ENCODE measurements at places on chromosomes 11 and 22.

DNA sequence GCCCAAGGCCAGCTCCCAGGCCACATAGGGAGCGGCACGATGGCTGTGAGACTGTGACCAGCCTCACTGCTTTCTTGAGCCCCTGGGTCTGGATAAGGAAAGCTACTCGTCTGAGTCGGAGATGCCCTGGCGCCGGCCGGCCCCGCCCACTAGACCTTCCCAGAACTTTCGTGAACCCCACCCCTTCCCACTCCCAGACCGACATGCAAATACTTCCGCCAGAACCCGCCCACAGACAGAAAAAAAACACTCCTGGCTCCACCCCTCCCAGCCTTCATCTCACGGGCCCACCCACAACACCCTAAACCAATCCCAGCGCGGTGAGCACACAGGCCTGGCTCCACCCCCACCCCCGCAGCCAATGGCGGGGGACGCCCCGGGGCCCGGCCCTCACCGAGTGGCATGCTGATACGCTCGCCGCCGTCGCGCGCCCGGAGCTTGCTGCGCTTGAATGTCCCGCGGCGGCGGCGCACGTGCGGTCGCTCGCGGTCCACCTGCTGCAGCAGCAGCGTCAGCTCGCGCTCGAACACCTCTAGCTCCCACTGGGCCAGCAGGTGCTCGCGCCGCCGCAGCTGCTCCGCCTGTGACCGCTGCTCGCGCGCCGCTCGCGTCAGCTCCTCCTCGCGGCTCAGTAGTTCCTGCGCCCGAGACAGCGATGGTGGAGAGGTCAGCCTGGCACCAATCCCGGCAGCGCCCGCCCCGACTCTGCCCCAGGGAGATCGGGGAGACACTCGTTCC is 7.0 kb downstream of the MAP3K11 start:
- DNase-seq = peak; percentile 99

DNA sequence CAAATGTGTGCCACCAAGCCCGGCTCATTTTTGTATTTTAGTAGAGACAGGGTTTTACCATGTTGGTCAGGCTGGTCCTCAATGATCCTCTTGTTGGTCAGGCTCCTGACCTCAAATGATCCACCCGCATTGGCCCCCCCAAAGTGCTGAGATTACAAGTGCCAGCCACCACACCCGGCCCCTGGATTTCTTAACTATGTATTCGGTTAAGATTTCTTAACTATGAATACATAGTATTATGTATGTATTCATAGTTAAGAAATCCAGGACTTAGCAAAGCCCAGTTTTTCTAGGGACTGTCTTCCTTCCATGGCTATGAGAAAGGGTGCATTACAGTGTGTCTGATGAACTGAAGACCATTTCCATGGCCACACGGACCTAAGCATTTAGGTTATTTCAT is 1.7 kb downstream of the C11orf91 start:
- DNase-seq = no peak

GRCh38 chr11:47466701-47467250 is 17.8 kb upstream of the RAPSN start:
- DNase-seq = peak; percentile 78

DNA sequence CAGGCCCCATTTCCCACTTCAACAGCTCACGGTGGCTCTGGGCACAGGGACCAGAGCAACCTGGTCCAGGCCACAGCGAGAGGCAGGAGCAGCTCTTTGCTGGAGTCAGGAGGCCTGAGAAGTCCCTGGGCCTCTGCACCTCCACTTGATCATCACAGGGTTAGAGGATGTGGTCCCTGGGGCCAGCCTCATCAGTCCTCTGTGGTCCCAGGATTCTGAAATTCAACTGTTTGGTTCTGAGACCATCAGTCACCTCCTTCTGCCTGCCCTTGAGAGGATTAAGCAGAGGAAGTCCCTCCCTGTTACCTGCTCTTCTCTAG is 24.9 kb upstream of the CBX7 start:
- no peak for DNase-seq

GRCh38 chr11:111766834-111767142 is 599 bp upstream of the PPP2R1B start:
- DNase-seq = no peak

GRCh38 chr11:70247042-70247709 is 23.3 kb upstream of the PPFIA1 start:
- no peak for DNase-seq

GRCh38 chr11:60924906-60925853 is 920 bp downstream of the TMEM132A start:
- DNase-seq = peak; percentile 31

DNA sequence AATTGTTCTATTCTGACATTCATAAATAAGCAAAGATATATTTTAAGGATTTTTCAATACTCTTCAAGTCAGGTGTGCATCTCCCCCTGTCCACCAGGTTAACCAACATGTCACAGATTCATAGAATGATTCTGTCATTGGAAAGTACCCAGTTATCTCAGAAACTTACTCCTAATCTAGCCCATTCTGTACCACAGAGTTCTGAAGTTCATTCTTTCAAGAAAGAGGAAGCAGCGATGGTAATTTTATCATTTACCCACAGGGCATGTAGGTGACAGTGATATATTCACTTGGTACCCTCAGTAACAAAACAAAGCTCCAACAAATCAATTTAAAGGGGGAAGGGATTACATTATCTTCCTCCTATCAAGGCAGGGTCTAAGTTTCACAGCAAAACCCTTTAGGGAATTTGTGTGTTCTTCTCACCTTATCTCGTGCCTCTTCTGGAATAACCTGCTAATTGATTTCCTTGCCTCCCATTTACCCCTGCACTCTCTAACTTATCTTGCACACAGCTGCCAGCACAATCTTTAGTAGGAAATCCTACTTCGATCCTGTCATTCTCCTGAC is 19.0 kb upstream of the MPPED2 start:
- no peak for DNase-seq

GRCh38 chr22:47813661-47814060 is 1051.2 kb downstream of the TBC1D22A start:
- no peak for DNase-seq

DNA sequence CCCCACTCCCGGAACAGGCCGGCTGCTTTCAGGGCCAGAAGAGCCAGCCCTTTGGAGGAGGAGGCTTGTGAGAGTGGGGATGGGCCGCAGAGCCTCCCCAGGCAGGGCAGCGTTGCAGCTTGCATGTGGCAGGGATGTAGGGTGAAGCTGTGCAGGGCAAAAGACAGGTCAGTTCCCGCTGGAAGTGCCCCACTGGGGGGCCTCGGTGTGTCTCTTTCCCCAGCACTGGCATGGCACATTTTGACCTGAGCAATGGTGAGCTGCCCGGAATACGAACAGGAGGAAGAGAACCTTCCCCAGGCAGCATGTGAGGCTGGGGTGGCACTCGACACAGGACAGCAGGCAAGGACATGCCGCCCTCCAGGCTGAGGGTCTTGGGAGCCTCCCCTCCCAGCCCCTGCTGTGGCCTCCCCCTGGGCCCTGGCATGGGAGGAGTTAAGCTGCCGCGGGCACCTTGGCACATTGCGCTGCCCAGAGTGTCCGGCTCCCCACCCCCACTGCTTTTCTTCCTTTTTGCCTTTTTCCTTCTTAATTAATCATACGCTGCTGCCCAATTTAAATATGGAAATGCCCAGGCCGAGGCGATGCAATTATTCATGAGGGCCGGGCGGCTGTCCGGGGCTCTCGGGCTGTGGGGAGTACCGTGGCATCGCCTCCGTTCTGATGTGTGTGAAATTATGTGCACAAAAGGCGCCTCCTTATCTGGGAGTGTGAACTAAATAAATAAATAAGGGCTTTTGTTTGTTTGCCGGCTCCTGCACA is 76.0 kb upstream of the WNT7B start:
- peak; percentile 49 for DNase-seq

DNA sequence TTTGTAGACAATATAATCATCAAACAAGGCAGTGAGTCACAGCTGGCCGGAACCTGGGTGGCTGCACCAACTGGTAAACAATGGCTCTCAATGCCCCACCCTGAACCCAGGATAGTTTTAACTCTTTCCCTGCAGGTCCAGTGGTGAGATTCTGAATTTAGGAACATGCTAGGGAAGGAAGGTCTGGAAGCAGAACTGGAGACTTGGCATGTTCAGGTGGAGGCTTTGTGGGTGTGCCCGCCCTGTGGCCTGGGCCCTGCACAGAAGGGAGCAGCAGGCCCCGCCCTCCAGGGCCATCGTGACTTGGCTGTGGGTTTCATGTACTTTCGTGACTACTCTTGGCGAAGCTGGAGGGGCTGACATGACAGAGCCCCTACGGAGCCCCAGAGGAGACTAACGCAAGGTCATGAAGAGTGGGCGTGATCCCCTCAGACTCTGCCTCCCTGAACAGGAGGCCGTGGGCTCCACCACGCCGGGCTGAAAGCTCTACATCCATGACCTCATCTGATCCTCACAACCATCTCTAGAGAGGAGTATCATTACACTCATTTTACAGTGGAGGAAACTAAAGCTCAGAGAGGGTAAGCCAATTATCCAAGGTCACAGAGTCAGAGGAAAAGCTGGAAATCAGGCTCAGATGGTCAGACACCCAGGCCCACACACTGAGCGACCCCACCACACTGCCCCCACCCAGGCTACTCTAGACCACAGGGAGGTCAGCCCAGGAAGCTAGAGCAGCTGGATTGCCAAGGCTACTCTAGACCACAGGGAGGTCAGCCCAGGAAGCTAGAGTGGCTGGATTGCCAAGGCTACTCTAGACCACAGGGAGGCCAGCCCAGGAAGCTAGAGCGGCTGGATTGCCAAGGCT is 27.3 kb downstream of the MAFF start:
- DNase-seq = peak; percentile 60

GRCh38 chr11:91295591-91295990 is 929.0 kb upstream of the FAT3 start:
- no peak for DNase-seq

DNA sequence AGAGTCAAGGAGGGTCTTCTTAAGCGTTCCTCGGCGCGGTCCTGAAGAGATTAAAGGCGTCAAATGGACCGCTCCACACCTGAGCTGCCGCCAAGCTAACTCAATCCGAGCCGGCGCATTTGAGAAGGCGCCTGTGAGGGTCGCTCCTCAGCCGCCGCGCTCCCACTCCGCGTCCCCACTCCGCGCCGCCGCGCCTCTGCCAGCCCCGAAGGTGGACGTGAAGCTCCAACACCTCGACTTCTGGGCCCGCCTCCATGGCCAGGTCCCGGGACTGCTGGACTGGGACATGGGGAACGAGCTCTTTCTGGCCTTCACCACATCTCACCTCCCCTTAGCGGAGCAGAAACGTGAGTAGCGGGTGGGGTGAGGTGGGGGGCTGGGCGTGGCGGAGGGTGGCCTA is at the start of gene FOXR1:
Gene FOXR1 (plus strand): TSS at position 116 of the 400 bp plus-strand sequence. CDS start 171 bp downstream, at position 287.
- no peak for DNase-seq

DNA sequence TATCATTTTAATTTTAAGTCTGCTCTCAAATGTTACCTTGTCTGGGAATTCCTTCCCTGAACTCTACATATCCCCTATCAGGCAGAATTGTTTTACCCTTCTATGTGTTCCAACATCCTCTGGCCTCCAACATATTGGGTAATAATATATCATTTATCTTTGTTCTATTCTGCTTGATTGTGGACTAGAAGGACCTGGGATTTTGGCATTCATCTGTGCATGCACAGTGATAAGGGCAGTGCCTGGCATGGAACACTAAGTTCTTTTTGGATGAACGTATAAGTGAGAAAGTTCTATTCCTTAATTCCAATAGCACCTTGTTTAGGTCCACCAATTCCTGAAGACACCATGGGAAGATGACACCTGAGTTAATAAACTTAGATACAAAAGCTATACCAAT is 1.2 kb upstream of the MS4A2 start:
- DNase-seq = no peak

DNA sequence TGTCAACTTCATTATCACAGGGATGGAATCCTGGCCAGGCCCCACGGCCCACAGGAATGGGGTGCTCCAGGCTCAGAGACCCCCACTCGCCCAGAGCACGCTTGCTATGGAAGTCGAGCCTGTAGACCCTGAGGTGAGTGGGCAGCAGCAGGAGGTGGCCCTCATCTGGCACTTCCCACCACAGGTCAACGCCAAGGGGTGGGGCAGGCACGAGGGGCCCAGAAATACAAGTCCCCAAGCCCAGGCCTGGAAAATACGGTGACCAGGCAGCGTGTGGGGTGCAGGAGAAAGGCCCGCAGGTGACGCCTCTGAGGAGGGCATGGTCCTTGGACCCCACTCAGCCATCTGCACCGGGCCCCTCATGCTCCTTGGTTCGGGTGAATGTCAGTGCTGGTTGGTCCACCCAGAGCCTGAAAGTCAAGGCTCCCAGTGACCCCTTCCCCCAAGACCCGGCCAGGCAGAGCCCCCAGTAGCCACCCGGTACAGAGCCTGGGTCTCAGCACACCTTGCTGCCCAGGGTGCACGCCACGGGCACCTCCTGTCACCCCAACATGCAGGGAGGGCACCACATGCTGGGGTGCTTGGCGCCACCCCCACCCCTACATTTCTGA is 2.4 kb downstream of the MOB2 start:
- no peak for DNase-seq

DNA sequence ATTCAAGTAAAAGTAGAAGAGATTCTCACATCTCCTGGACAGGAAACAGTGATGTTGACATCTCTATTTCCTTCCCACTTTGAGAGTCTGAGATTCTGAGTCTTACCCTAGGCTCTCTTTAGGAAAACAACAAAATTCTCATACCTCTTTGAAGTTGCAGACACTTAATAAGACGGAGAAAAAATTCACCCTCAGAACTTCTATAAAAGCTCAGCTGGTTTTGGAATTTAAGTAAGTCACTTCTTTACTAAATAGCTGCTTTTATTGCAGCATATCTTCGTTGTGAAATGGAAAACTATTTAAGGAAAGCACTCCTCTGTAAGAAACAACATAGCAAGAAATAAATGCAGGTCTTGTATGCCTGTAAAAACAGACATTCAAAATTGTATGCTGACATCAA is 79.1 kb downstream of the MSANTD4 start:
- DNase-seq = no peak

All from cardiac muscle cell (in vitro differentiated cells and primary cell).